CD4-positive, alpha-beta T cell treated with Interleukin-12 subunit alpha and Interleukin-12 subunit beta, for 1 hour (primary cell): ENCODE measurements at places on chromosomes 7 and 10.
A peak's percentile ranks its signal among the peaks of the same experiment; 100 is the strongest.

- DNase-seq = no peak
Measured at GRCh38 chr10:122188706-122189105, 82.4 kb upstream of the BTBD16 start.

DNA sequence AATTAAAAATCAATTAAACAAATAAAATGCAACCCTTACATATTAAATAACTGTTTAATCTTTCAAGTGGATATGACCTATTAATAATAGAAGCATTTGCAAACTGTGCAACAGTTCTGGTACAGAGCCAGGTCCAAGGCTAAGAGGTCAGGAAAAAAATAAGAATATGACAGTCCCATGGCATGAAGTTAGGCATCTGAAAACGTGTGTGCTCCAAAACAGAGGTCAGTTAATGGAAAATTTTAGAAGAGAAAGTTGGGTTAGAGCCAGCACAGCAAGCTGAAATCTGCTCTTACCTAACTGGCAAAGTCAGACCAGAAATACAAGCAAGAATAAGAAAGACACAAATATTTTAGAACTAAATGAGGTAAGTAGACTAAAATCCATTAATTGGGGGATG, 757.7 kb downstream of the GRM8 start:
- DNase-seq = no peak

DNA sequence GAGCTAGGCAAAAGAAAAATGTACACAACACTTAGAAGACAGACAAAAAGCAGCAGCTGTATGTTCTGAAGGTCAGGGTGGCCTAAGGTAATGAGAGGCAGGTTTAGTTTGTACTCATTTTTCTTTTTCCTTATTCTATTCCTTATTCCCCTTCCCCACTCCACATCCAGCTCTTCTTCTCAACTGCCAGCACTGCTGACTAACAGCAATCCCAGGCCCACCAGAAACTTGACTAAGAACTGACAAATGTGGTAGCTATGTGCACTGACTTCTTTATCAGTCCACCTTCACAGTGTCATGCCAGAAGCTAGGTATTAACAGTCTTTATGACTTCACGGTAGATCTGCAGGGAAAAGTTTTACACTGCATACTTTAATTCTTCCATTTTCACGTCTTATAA, 6.1 kb downstream of the COPG2 start:
- no peak for DNase-seq

DNA sequence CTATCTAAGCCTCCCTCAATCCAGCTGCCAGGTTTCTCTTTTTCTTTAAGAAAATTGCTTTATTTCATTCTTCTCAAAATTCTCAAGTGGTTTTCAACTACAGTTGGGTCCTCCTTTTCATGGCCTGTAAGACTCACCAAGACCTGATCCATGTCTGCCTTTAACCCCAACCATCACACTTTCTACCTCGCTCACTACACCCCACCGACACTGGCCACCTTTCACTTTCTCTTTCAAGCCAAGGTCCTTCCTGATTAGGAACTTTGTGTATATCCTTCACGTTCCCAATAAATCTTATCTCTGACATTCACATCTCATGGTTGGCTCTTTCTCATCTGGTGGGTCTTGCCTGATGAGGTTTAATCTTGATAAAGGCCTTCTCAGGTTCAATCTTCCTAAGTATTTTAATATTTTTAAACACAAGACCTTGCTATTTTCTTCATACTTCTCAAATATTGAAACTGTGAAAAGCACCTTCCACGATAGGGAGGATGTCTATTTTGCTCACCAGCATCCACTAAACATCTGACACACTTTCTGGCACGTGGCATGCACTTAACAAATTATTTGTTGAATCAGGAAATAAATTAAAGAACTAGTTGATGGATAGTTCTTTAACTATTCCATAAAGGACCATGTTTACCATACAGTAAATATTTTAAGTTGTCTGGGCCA, 624.8 kb downstream of the GRID1 start:
- peak; percentile 8 for DNase-seq

GRCh38 chr7:155410431-155410830, 47.5 kb upstream of the EN2 start:
- no peak for DNase-seq

DNA sequence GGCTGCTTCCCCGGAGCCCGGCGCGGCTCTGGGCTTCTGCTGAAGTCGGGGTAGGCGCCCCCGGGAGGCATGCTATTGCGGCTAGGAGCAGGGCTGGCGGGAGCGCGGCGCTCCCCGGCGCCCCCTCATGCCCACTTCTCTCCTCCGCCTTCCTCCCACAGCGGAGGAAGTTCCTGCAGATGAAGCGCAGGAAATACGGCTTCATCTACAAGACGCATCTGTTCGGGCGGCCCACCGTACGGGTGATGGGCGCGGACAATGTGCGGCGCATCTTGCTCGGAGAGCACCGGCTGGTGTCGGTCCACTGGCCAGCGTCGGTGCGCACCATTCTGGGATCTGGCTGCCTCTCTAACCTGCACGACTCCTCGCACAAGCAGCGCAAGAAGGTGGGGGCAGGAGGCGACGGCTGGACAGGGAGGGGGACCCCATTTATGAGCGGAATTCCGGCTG, 479 bp downstream of the CYP26A1 start:
- no peak for DNase-seq

DNA sequence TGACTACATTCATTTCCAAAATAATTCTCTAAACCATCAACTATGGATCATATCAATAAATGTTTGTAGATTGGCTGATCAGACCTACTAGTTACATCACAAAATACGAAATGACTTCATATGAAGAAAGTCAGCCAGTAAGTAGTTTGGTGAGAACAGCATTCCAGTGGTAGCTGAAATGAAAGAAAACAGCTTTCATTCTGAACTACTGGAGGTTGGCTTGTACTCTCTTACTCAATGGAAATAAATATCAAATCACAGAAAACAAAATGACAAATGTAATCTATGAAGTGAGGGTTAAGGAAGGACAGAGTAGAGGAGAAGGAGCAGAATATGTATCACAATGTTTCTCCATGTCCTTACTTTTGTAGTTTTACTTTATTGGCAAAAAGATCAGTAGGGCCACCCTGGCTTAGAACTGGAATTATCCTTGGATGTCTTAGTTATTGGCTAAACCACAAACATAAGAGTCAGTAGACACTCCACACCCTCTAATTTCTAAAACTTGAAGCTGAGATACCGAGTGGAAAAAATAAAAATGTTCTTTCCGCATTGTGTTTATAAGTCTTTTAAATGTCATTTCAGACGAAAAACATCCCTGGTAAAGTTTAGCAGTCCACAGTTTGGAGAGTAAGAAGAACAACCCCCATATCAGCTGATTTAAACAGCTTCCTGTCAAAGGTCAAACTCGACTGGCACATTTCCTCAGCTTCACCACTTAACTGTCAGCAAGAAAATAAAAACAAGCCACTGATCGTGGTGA, 74.0 kb upstream of the DGKI start:
- no peak for DNase-seq

- no peak for DNase-seq
Measured at GRCh38 chr7:88668591-88668990, 90.9 kb upstream of the ZNF804B start.

DNA sequence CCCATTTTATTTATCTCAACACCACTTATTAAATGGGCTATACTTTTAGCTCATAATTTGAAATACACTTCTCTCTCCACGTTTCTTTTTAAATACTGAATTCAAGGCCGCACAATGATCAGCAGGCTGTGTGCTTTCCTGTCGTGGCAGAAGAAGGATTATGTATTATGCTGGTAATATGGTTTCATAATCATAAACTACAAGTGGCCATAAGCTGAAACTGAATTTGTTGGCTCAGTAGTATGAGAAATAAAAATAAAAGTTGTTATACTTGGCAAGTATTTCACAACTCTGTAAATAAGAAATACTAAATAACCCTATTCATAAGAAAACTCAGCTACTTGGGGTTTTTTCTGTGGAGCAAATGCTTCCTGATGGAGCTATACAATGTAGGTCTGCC, 313.6 kb downstream of the DOCK4 start:
- no peak for DNase-seq

- DNase-seq = no peak
Measured at GRCh38 chr10:102872163-102872562, 2.9 kb downstream of the AS3MT start.

DNA sequence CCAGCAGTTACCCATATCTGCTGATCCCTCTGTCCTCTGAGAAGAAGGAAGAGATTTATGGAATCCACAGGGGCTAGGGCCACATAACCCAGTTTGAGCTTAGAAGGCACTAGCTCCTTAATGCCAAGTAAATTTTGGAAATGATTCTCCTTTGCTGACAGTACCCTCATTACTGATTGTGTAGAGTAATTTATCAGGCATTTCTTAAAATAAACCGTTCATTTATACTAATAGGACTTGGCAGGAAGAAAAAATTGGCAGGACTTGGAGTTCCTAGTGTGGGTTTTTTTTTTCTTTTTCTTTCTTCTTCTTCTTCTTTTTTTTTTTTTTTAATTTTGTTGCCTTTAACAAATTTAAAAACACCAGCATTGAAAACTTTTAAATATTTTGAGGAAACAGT, 645.7 kb downstream of the SUGCT start:
- DNase-seq = no peak

GRCh38 chr10:15863733-15864132, 3.4 kb upstream of the MINDY3 start:
- no peak for DNase-seq

GRCh38 chr10:1516492-1517165, 220.7 kb downstream of the ADARB2 start:
- DNase-seq = no peak

DNA sequence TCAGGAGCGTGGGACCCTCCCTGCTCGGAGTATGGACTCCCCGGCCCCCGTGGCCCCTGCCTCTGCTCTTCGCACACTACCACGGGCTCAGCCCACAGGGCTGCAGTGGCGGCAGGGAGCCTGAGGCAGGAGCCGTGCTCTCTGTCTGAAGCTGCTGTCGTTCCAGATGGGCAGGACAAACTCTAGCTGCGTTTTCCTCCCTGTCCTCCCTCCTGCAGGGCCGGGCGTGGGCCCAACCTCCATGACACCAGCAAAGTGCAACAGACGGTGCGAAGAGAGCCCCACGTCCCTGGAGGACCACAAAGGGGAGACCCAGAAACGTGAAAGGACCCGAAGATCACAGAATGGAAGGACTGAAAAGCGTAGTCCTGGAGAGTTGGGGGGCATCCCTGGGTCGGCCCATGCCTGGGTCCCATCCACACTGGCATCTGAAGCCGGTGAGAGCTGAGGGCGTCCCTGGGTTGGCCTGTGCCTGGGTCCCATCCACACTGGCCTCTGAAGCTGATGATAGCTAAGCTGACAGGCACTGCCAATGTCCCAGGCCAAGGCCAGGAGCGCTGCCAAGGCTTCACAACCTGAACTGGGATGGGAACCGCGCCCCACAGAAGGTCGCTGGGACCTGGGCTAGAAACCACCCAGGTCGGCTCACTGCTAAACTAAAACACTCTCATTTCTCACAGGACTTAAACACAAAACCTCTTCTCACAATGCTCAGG, 267.0 kb downstream of the MAD1L1 start:
- no peak for DNase-seq

DNA sequence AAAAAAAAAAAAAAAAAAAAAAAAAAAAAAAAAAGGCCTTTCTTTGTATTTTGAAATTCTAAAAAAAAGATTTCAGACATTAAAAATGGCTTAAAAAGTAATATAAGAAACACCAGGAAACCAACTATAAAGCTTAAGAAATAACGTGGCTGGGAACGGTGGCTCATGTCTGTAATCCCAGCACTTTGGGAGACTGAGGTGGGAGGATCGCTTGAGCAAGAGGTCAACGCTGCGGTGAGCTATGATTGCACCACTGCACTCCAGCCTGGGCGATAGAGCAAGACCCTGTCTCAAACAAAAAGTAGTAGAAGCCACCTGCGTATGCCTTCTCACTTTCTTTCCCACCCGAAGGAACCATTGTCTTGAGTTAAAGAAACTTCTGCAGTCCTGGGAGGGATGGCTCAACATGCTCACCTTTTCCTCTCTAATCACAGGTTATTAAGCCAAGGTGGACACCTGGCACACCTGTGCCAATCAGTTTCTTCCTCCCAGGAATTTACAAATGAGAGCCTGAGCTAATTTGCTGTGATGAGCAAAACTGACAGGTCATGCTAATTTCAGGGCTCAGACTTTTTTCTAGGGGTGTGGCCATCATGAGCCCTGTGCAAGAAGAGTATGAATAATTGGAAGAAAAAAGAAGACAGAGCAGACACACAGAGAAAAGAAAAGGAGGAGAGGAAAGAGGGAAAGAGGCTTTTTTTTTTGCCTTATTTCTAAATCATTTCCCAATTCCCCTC, 72.0 kb upstream of the PARD3 start:
- DNase-seq = no peak

DNA sequence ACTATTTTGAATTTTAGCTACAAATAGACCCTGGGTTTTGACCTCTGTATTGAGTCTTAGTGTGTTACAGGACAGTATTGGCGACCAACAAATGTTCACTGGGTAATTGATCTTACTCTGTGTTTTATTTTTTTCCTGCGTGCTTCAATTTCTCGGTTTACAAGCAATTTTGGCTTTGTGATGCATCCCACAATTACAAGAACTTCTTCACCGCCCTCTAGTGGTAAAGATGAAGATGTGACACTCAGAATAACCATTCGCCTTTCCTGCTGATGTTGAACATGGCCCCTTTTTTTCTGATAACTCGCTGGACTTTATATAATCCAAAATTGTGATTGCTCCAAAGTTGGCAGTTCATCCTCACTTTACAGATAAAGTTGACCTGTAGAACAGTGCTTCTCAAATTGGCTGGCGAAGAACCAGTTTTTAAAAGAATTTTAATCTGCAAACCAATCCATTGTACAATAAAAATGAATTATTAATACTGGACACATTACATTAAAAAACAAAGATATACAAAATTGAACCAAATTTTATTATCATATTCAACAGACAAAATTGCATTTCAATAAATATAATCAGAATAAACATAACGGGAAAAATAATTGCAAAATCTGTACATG, 20.2 kb upstream of the SMC3 start:
- DNase-seq = peak; percentile 75

DNA sequence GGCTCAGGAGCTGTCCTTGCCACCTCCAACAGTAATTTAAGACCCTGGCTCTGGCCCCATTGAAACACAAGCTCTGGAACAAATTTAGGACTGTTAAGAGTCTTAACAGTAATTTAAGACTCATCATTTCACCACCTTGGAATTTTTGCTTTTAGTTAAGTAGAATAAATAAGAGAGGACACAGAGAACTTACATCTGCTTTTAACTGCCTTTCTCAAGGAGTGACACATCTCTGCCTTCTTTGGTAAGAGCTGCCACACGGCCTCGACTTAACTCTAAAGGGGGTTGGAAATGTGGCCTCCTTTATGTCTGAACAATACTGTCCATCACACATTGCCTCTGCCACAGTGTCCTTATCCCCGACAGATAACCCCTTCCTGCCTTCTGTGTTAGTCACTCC, 77.9 kb downstream of the HERPUD2 start:
- DNase-seq = no peak

DNA sequence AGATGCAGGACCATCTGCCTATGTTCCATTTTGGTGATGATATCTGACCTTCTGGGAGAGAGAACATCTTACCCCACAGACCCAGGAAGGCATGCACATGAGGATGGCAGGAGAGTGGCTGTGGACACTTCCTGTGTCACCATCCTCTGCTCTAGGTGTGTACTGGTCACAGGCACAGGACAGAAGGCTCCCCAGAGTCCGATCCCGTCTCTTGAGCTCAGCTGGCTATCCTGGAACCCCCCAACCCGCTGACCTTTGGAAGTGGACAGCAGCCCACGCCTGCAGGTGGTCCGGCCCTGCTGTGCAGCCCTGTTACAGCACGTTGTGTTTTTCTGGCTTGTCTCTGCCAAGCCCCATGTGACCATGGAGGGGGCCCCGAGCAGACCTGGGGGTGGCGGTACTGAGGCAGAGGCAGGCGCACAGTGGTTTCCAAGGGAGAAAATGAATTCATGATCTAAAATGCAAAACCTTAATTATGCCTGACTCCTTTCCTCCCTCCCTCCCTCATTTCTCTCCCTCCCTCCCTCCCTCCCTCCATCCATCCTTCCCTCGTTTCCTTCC, 178.8 kb downstream of the CUX1 start:
- no peak for DNase-seq
